ENCODE measurements at places on chromosomes 3 and 15.

GRCh38 chr3:51539291-51539941, 897 bp downstream of the RAD54L2 start:
- no peak for DNase-seq

GRCh38 chr3:5498981-5499380, 311.5 kb downstream of the EDEM1 start:
- DNase-seq, result no peak

- DNase-seq, result no peak
These were observed 77.5 kb downstream of the THSD4 start for GRCh38 chr15:71192816-71193215.

GRCh38 chr3:184757022-184757651, 45.3 kb upstream of the MAGEF1 start:
- DNase-seq, result no peak

Measured in NCI-H774 (cell line).